ENCODE measurements at places on chromosomes 6 and 20.

- DNase-seq, result peak; percentile 14
Observed at GRCh38 chr20:19628570-19629134, 129.4 kb upstream of the RIN2 start.

- no peak for DNase-seq
Observed at GRCh38 chr6:128358244-128358776, 162.1 kb downstream of the PTPRK start.

- DNase-seq, result peak; percentile 24
Observed at GRCh38 chr20:46520976-46521579, 7.7 kb upstream of the ZNF334 start.

DNA sequence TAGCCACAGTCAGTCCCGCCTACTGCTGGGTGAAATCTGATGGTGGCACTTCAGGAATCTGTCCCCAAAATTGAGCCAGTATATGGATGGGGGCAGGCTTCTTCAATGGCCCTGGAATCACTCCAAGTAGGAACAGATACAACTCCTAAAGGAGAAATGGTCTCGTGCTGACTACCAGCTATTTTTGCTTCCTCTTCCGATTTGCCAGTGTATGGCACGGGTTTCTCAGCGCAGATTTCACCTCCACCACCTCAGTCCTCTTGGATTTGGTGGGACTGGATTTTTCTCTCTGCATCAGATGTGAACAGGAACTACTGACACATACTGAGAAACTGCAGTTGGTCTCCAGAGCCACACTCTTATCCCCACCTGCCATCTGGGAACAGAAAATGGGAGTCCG lies 27.2 kb downstream of the PNPLA1 start:
- DNase-seq, result no peak

- no peak for DNase-seq
Observed at GRCh38 chr6:169752074-169752623, 727 bp downstream of the ERMARD start.

DNA sequence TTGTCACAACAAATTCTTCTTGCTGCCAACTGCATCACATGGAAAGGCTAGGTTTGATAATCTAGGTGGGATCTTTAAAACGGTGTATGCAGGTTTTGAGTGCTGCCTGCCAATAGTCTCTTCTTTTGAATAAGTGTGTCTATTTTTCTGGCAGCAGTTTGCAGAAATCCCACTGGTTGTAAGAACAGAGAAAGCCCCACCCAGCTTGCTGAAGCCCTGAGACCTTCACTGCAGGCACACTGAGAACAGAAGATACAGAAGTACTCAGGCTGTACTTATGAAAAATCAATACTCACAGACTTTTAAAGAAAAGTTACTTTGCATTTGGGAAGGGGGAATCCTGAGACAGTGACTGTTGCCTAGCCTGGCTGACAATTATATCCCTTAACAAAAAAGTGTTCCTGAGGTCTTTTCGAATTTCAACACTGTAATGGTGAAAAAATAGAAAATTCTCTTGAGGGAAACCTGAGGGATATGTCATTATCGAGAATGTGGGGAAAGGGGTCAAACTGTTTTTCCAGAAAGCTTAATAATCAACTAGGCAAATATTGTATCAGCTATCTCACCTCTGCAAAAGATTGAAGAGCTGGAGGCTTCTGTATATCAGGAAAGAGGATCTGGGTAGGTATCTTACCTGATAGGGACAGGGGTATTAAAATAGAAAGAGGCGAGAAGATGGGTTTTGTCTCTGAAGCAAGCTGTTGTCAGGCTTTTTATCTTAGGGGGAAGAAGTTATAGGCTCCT lies 199.9 kb downstream of the LRFN2 start:
- DNase-seq, result peak; percentile 39

- no peak for DNase-seq
Observed at GRCh38 chr20:42018979-42019378, 400.8 kb upstream of the CHD6 start.

DNA sequence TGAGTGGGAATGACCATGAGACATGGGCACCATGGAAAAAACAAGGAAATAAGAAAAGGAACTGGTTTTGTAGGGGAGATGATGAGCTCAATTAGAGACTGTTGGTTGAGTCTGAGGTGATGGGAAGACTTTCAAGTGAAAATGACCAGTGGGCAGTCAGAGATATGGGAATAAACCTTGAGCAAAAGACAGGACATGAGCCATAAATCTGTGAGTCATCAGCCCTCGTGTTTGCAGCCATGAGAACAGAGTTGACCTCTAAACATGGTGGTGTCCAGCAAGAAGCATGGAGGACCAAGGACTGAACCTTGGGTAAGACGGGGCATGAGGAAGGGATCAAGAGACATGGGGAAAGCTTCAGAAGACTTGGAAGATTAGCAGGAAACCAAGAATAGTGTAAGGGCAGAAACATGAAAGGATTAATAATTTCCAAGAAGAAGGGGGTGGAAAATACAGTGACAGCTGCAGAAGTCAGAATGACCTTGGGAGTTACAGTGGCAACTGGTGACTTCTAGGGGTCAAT lies 280.6 kb upstream of the PRDM1 start:
- no peak for DNase-seq

- no peak for DNase-seq
Observed at GRCh38 chr6:170062915-170063241, 228.0 kb downstream of the DLL1 start.

- DNase-seq, result no peak
Observed at GRCh38 chr6:166443166-166443565, 60.4 kb upstream of the MPC1 start.

- no peak for DNase-seq
Observed at GRCh38 chr6:132322398-132322797, 78.9 kb downstream of the MOXD1 start.

GRCh38 chr6:8108031-8108660 lies 5.8 kb upstream of the EEF1E1 start:
- no peak for DNase-seq

Measured in CD4-positive, alpha-beta T cell treated with Interleukin-17A for 4 hours (primary cell).